ENCODE measurements at places on chromosomes 4 and X.

GRCh38 chr4:98864560-98864959, 64.4 kb downstream of the EIF4E start:
- no peak for DNase-seq

GRCh38 chr4:145480257-145480656, 1.4 kb upstream of the SMAD1 start:
- DNase-seq, result no peak

- no peak for DNase-seq
Observed at GRCh38 chr4:46211406-46211805, 87.6 kb upstream of the GABRG1 start.

DNA sequence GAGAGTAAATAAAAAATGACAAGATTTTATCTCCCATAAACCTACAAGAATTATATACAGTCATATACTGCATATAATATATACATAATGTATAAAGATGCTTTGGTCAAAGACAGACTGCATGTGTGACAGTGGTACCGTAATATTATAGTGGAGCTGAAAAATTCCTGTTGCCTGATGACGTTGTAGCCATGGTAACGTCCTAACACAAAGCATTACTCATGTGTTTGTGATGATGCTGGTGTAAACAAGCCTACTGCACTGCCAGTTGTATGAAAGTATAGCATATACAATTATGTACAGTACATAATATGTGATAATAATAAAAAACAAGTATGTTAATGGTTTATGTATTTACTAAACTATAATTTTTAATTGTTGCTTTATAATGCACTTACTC, 245.2 kb upstream of the CENPE start:
- no peak for DNase-seq

GRCh38 chr4:49032440-49033161, 46.5 kb downstream of the CWH43 start:
- no peak for DNase-seq

DNA sequence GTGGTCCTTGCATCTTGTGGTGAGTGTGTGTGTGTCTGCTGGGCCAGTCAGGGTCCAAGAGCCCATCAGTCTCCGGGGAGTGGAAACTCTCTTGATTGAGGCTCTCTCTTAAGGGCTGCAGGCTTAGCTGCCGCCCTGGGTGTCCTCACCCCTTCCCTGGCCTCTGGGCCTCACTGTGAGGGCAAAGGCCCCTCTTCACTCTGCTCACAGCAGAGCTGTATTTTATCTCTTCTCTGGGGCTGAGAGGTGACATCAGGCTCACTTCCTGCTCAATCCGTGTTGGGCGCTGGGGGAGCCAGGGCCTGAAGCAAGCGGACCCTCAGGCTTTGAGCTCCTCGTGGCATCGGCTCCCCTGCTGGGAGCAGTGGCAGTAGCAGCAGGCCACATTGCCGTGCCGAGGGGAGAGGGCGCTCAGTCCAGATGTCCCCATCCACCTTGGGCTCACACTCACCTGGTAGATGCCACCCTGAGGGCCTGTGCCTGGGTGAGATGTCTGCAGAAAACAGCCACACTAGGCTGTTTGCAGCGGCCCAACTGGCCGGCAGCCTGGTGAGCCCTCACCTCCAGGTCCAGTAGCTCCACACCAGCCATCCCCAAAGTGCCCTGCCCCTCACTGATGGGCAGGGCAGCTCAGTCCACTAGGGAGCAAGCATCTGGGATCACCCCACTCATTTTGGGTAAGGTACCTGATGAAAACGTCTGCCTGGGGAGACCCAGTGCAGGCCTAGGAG, 24.7 kb upstream of the PRPS1 start:
- no peak for DNase-seq

Measured in NCI-H774 (cell line).